Stimulated activated CD4-positive, alpha-beta T cell treated with anti-CD3 and anti-CD28 coated beads, Interleukin-1b, Interleukin-23, amount 100 ng/mL, for 1 hour (primary cell): ENCODE measurements at places on chromosomes 4 and X.

DNA sequence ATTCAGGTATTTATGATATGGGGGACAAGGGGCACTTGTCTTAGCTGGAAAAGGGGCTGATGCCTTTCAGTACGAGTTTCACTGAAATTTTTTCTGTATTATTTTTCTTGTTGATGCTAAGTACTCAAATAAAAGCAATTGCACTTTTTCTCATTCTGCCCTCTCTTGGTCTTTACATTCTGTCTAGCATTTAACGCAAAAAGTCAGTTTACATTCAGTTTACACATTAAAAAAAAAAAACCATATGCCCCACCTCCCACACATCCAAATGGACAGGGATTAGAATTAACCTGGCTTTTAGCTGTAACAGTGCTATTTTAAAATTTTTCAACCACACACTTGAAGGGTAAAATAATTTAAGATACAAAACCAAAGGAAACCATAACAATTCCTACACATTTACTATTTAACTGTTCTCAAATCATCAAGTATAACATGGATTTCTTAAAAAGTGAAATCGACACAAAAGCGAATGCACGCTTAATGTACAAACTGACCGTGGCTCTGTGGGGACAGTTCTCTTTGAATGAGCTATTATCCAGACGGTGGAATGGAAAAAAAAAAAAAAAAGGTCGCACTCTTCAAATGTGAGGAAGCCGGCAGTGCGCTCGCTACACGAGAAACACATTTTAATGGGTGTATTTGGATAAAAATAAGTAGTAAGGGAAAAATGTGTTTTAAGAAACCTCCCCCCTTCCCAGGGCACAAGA lies 1.4 kb downstream of the AMMECR1 start:
- DNase-seq: no peak

DNA sequence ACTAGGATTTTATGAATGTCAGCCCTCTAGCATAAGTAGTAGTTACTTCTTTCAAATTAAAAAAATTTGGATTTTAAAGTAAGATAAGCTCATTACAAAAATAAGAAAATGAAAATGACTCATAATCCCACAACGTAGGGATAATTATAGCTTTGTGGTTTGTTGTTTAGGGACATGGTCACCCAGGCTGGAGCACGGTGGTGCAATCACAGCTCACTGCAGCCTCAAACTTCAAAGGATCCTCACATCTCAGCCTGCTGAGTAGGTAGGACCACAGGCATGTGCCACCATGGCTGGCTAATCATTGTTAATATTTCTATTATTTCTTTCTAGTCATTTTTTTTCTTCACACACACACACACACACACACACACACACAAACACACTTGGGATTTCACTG lies 57.6 kb downstream of the PLAC1 start:
- no peak for DNase-seq

- no peak for DNase-seq
These were observed 4.2 kb upstream of the PPARGC1A start for GRCh38 chr4:23894021-23894420.

DNA sequence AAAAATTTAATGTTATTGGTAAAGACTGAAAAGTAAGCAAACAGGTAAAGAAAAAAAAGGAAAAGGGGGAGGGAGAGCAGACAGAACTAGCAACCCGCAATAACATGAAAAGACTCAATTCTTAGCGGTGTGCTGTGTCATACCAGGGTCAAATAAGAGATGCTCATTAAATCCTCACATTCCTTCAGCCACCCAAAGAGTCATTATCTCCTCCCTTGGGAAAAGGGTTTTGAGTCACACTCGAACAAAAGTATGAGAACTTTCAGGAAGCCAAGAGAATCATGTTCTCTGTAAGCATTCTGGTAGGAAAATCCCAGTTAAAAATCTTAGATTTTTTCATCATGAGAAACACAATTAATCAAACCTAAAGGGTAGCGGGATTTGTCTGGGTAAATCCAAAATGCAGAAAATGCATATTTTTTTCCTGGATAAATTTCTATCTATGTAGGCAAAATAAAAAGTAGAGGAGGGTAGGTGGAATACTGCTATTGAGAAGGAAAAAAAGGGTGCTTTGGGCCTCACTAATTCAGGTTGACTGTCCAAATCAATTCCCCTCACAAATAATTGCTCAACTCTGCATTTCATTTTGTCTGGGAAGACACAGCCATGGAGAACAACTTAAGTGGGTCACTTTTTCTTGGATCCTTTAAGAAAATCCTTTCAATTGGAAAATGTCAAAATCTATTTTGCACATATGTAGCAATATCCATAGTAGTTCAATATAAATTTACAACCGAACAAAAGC lies 23.2 kb downstream of the TNIP3 start:
- DNase-seq: no peak

- no peak for DNase-seq
These were observed 39.4 kb upstream of the PPARGC1A start for GRCh38 chr4:23929248-23929647.

DNA sequence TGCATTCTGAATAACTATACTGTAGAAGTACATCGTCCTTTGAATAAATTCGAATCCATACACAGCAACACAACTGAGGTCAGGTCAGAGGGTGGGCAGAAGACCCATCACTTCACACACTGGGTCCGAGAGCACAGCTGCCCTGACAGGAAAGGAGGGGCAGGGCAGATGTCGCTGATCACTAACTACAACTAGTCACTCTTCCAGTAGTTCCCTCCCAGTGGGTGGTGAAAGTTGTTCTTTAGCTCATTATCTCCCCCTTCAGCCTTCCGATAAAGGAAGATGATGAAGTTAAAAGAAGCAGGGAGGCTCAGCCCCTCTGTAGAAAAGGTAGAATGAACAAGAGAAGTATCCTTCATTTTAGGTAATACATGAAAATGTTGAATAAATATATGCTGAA lies 278.9 kb downstream of the INPP4B start:
- DNase-seq: peak; percentile 14

- no peak for DNase-seq
These were observed 74.4 kb downstream of the OTC start for GRCh38 chrX:38426785-38427184.

DNA sequence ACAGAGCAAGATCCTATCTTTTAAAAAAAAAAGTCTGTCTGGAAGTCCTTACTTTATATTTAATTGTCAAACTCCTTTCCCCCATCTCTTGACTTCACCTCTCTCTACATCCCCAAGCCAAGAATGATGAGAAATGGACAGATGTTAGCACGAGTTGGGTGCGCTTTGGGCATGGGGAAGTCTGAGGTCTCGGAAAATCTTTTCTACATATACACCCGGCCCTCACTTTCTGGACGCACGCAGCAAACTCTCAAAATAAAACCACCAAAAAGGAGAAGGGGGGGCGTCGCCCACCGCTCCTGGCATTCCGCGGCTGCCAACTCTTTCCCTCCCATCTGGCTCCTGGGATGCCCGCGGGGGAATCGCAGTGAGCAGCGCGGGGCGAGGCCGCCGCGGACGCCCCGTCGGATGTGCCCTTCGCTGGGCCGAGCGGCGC lies 756 bp downstream of the IGFBP7 start:
- DNase-seq: no peak

DNA sequence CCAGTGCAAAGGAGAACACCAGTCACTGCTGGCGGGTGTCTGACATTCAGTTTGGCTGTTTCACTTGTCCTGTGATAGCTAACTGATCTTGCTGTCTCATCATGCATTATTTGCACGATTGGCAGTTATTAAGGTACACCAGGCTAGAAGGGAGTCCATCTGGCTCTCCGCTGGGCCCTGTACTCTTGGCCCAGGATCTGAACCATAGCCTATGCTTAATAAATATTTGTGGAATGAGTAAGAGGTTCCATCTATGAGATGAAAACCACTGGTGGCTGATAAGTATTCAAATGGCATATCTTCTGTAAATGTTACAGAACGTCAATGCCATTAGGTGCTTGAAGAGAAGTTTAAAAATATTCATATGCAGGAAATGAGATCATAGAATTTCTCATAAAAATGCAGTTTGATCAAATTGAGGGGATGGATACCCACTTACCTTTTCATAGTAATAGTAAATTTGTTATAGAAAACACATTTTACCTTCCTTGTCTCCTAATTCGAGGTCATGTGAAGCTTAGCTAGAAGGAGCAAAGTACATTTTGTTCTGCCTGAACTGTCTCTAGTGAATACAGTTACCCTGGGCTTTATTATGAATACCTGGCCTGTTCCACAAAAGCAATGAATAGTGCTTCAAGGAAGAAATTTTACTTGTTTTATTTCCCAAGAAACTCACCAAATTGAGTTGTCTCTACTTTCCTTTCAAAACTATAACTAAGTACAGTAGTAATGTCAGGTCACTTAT lies 213.5 kb downstream of the CBR4 start:
- no peak for DNase-seq

DNA sequence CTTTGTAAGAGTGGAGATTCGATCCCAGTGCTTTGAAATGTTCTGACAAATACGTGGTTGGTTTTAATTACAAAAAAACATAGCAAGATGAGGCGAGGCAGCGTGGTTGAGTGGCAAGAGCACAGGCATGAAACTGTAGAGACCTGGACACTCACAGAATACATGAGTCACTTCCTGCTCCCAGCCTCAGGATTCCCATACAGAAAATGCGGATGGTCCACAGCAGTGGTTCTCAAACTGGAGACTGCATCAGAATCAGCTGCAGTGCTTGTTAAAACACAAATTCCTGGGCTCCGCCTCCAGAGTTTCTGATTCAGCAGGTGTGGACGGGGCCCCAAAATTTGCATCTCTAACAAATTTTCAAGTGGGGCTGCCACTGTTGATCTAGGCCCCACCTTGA lies 10.1 kb downstream of the OTOP1 start:
- no peak for DNase-seq

- DNase-seq: no peak
These were observed 127.4 kb downstream of the ZNF330 start for GRCh38 chr4:141348125-141348524.

DNA sequence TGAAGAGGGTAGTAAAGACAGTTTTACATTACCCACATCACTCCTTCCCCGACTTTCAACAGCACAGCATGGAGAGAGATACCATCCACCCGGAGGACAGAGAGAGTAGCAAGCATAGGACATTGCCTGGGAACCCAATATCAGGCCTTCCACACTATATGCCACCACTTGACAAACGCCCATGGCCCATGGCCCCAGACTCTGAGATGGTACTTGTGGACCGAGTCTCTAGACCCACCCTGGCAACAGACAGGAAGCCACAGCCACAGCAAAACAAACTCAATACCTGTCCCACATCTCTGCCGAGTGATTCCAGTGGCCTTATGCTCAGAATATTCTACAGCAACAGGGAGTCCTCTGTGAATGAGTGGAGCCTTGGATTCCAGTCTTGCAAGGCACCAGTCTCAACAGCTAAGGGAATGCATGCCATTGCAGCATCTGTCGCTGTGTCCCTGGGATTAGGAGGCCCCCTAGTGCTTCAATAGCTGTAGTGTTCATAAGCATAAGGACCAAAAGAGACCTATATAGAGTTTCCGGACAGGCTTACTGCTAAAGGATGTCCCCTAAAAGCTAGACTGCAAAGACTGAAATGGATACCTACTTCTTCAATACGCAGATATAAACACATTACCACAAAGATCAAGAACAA lies 14.7 kb upstream of the CT55 start:
- DNase-seq: no peak

DNA sequence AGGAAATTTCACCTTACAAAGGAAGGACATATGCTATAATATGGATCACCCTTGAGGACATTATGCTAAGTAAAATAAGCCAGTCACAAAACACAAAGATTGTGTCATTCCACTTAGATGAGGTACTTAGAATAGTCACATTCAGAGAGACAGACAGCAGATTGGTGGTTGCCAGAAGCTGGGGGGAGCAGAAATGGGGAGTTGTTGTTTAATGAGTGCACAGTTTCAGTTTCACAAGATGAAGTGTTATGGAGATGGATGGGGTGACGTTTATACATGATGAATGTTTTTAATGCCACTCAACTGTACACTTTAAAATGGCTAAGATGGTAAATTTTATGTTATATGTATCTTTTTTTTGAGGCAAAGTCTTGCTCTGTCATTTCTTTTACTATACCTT lies 14.8 kb upstream of the SPON2 start:
- no peak for DNase-seq

DNA sequence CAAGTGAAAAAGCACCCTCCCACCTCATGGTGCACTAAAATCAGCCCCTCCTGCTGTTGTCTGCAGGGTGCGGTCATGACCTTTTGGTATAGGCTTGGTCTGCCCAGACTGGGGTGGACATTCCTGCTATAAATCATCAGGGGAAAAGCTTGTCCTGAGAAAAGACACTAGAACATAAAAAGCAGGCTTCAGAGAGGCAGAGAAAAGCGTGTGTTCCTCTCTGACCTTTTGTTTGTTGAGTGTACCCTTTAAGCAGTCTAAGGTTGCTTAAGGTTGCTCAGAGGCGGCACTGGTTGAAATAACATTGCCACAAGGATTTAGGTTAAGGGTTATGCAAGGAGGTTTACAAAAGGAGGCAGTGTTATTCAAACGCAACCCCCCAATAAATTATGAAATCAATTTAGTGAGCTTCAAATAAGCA lies 43.5 kb downstream of the CCDC158 start:
- DNase-seq: no peak

DNA sequence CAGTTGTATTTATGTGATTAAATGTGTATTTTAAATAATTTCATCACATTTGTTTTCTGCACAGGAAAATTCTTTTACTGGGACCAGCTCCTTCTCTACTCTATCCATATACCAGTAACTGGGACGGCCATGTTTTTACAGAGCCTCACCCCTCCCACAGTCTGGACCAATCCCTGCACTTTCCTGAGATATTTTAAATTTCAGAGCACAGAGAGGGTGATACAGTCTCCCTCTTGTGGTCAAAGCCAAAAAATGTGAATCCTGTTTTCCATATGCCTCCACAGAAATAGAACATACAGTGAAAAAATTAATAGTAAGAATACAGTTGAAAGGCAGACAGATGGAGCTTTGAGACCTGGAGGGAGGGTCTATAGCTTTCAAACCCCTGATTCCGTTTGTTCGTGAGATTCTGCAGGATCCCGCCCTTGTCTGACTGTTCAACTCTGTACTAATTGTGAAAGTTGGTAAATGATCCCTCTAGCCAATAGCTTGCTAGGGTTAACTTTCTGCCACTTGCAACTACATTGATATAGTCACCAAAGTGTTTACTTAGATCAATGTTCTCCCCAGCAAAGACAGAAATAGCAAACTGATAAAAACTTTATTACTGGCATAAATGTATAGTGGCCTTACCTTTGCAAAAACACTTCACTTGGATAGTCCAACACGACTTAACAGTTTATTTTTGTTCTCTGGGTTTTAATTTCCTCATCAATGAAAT lies 172.2 kb downstream of the PPARGC1A start:
- no peak for DNase-seq

- no peak for DNase-seq
These were observed 37.3 kb downstream of the CASP6 start for GRCh38 chr4:109665783-109666485.

GRCh38 chr4:183968502-183968901 lies 63.4 kb downstream of the STOX2 start:
- no peak for DNase-seq

- DNase-seq: no peak
These were observed 1.1 kb upstream of the PDLIM3 start for GRCh38 chr4:185536411-185536709.

GRCh38 chr4:167031534-167032156 lies 202.6 kb downstream of the SPOCK3 start:
- no peak for DNase-seq

GRCh38 chrX:39679497-39680157 lies 418.1 kb downstream of the BCOR start:
- no peak for DNase-seq
